ENCODE measurements at places on chromosomes 5 and 9.
A peak's percentile ranks its signal among the peaks of the same experiment; 100 is the strongest.

DNA sequence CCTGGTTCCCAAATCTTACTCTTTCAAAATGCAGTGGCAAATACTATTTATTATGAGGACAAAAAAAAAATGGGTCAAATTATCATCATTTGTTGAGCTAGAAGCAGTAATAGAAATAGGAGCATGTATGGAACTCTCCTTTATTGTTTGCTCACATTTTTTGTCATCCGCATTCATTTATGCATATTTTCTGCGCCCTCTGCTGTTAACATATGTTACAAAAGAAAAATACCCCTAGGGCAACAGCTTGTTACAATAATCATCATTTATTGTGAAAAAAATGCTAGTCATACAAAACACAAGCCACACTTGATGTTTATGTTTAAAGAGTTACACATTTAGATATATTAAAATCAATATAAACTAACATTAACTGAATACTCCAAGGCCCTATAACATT, 328.2 kb downstream of the TUSC1 start:
- DNase-seq, result no peak

GRCh38 chr5:17619354-17619753, 9.2 kb downstream of the TAF11L12 start:
- DNase-seq, result peak; percentile 30

GRCh38 chr5:34494111-34494755, 161.9 kb upstream of the RAI14 start:
- no peak for DNase-seq

GRCh38 chr5:112551419-112552032, 132.4 kb upstream of the EPB41L4A start:
- DNase-seq, result peak; percentile 60

DNA sequence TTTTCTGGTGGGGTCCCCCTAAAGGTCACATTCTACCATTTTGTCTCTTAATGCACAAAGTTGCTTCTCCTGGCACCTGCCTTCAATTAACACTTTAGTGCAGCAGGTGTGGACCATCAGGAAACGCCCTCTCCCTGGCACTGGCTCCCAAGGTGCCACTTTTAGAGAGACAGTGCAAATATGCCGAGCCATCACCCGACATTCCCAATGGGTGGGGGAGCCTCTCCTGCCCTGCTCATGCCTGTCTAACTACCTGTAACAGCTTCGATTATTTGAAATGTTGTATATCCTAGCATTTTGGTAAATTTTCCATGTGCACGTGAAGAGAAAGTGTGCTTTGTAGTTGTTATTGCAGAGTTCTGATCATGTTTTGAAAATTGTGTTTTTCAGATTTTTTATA, 13.2 kb upstream of the LRRC14B start:
- DNase-seq, result no peak

- DNase-seq, result no peak
Observed at GRCh38 chr9:105458404-105458803, 10.6 kb downstream of the FSD1L start.

DNA sequence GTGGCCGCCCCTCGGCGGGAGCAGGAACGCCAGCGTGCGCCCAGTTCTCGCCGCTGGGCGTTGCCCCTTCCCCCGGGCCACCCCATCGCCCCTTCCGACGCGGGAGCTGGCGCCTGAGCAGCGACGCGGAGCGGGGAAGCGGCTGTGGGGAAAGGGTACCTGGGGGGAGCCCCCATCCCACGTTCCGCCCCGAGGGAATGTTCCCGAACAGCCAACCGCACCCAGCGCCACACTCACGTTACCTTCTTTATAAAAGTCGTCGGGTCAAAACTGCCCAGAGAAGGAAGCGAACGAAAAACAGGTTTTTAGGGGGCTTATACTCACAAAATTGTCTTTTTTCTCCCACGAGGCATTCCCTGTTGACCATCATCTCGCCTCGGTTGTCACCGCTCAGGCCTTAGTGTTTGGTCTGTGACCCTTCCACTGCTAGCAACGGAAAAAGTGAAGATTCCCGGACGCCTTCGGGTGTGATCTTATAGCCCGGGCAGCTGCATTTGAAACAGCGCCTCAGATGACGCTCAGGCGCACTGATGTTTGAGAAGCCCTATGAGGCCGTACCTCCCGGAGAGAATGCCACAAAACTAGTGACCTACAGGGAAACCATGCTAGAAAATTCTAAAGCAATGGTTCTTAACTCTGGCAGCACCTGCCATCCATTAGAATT, 475 bp upstream of the GOLM1 start:
- peak; percentile 69 for DNase-seq

- DNase-seq, result no peak
Observed at GRCh38 chr5:103355579-103355978, 97.0 kb downstream of the MACIR start.

GRCh38 chr5:115961381-115962238, 665 bp upstream of the LVRN start:
- no peak for DNase-seq

GRCh38 chr5:115267617-115268016, 4.9 kb upstream of the PGGT1B start:
- DNase-seq, result no peak

GRCh38 chr9:76370396-76371023, 23.7 kb downstream of the RFK start:
- DNase-seq, result no peak

DNA sequence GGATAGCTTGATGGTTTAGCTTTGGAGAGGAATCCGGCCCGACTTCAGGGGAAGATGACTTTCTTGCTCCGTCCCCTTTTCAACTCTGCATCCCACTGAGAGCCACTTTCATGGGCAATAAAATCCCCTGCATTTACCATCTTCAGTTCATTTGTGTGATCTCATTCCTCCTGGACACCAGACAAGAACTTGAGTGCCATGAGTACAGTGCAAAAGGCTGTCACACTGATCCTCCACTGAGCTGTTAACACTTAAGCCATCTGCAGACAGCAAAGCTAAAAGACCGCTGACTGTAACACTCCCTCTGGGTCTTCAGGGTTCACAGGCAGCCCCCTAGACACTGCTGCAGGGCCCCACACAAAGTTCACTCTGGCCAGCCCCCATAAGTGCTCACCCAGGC, 48.3 kb upstream of the TCERG1 start:
- DNase-seq, result no peak

GRCh38 chr9:117030254-117030768, 343.2 kb downstream of the TRIM32 start:
- DNase-seq, result no peak

DNA sequence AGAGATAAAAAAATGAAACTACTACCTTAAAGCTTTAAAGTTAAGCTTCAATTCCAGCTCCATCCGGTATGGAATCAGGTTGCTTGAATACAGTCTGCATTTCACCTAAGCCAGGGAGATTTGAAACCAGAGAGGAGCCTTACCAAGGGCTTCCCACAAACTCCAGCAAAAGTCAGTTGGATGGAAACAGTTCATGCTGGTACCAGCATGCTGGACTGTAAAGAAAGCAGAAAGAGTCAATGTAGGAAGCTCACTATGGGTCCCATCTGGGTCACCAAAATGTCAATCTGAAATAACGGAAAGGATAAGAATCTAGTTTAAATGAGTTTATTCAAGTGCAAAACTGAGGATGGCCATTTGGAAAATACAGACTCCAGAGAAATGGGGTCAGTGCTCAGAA, 65.3 kb downstream of the CDO1 start:
- no peak for DNase-seq

GRCh38 chr9:130372057-130372456, 72.7 kb upstream of the ASS1 start:
- DNase-seq, result peak; percentile 47

DNA sequence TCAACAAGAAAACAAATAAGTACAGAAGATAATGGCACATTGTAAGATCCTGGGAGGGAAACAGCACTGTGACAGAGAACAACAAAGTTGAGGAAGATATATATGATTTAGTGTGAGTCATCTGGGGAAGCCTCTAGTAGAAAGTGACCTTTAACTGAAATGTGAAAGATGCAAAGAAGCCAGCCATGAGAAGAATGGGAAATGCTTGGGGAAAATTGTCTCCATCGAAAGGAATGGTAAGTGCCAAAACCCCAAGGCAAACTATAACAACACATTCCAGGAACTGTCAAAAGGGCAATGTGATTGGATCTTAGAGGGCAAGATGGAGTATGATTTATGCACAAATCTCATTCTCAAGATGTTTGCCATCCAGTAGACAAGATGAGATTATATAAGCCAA, 537.8 kb upstream of the BRINP1 start:
- DNase-seq, result no peak

DNA sequence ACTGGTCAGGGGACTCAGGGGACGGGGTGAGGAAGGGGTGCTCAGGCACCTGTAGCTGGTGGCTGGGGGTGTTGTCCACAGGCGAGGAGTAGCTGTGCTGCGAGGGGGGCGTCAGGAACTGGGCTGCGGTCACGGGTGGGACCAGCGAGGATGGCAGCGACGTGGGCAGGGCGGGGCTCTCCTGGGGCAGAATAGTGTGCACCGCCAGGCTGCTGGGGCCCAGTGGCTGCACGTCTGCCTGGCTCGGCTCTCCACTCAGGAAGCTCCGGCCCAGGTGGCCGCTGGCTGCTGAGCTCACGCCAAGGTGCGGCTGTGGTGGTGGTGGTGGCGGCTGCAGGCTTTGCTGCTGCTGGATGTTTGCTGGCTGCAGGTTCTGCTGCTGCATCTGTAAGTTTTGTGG, 13.3 kb upstream of the SEC16A start:
- DNase-seq, result no peak

GRCh38 chr5:124956471-124957029, 210.1 kb upstream of the ZNF608 start:
- no peak for DNase-seq

DNA sequence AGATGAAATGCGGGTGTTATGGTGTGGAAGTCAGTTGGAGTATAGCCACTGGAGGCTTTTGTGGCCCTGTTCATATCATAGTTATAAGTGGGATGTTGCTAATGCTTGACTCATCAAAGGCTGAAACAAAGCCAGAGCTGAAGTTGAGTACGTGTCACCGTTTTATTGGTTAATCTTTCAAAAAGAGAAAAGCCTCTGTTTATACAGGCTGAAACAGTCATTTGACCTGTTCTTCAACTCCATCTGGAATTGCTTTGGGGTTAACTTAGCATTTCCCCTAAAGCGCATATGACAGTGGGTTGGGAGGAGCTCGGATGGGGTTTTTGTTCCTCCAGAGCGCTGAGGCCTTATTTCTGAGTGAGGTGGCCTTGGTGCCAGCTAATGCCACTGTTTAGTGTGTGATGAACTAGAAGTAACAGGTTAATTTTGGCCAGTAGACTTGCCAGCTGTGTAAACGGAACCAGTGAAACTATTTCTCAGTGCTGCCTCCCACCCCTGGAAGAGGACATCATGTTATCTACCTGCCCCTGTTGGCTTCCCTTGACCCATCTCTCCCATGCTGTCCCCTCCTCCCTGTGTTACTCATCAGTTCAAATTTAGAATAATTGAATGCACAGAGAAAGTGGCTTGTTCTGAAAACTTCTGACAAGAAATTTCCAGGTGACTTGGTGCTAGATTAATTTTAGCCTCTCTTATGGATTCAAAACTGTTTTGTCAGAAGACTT, 34.2 kb downstream of the MTAP start:
- DNase-seq, result no peak

DNA sequence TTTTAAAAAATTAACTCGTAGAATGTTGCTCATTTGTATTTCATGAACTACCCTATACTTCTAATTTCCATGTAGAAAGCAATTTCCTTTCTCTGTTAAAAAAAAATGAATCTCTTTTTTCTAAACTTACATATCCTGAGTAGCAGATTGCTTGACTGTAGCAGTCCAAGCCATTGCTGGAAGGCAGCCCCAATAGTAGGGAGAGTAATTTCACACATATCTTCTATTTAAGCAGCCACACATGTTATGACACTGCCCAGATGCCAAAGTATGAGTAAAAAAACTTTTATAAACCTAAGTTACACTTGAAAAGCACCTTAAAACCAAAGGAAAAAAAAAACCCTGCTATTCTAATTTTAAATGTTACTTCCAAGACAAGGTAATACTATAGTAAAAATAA, 69.6 kb downstream of the FBXL17 start:
- DNase-seq, result no peak

- DNase-seq, result no peak
Observed at GRCh38 chr5:113552620-113553019, 39.1 kb downstream of the YTHDC2 start.

- peak; percentile 39 for DNase-seq
Observed at GRCh38 chr5:36877667-36878391, 1.3 kb downstream of the NIPBL start.

DNA sequence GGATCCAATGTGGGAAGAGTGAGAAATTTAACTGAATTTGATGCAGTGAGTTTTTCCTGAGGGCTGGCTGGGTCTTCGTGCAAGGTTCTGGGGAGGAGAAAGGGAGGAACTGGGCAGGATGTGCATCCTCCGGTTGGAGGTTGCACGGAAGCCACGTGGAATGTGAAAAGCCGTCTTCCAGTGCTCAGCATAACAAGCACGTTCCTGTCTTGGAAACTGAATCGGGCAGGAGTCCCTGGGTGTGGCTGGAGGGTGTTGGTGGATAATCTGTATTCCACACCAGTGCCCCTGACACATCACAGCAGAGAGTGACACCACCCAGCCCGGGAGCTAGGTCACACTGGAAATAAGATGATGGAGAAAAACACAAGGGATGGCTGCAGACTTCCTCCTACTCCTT, 154.3 kb downstream of the C5orf15 start:
- peak; percentile 25 for DNase-seq

GRCh38 chr5:41682641-41683040, 172.2 kb upstream of the PLCXD3 start:
- DNase-seq, result no peak

DNA sequence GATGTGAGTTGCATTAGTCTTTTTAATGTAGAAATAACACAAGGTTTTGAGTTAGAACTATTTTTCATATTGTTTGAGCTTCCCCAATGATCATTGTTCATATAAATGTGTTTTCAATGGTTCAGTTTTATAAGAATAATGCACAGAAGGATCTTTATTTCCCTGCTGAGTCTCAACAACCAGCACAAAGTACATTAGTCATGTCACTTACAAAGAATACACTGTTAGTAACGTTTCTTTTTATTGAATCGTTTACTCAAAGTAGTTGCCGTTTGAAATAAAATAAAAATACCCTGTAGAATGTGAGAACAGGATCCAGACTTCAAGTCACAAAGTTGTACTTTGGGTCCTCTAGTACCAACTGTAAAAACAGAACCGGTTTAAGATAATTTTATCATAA, 41.5 kb downstream of the ERCC8 start:
- DNase-seq, result no peak

- DNase-seq, result no peak
Observed at GRCh38 chr9:114169029-114169951, 14.0 kb downstream of the COL27A1 start.

DNA sequence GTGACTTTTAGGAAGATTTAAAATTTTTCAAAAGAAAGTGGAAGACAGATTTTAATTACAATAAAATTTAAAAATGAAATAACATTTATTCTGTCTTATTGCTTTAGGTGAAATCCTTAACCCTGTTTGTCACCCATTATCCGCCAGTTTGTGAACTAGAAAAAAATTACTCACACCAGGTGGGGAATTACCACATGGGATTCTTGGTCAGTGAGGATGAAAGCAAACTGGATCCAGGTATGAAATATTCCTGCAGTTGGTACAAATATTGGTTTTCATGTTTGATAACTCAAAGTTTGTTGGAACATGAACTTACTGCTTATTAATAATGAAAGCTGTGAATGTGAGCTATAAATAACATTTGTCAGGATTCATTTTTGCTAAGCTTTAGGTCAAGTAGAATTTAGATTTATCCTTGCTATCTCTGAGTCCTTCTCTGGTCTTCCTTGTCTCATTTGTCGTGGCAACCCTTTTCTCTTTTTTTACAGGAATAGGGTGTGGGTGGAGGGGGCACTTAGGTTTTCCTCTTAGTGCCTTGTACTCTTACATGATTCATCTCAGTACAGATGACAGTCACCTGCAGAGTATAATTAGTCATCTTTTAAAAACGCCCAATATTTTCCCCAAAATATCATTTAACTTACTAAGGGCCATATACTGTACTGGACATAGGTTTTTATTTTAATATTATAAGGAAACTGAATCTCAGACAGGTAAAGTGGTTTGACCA, 95.3 kb upstream of the RASGRF2 start:
- no peak for DNase-seq

Data from Daoy (cell line).